BE2C (cell line): ENCODE measurements at places on chromosomes 11 and 22.
A peak's percentile ranks its signal among the peaks of the same experiment; 100 is the strongest.

GRCh38 chr11:35963911-35964310 is 20.0 kb downstream of the LDLRAD3 start:
- no peak for DNase-seq

DNA sequence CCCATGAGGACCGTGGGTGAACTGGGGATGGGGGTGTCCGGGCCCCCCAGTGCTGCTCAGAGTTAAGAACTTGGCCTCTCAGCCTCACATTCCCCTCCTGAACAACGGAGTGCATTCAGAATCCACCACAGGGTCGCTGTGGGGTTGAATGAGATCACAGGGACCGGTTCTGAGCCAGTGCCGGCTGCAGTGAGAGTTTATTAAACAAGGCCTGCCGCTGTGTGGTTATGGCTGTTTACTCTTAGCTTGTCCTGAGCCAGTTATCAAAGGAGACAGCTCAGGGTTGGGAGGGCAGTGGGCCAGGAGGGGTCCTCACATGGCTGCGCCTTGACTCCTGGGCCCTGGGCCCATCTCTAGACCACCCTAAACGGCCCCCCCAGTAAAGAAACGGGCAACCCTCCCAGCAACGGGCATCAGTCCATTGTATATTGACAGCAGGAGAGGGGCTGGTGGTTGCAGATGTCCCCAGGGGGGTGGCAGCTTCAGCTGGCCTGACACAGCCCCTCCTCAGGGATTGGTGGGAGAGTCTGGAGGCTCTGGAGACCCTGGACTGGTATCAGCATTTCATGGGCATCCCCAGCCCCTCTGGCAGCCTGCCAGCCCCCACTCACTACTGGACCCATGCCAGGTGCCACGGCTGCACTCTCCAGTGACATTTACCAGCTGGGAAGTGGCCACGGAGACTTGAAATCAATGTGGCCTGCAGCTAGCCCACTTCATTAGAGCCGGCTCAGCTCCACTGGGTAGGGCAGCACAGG is 15.1 kb upstream of the CABP7 start:
- peak; percentile 86 for DNase-seq

GRCh38 chr11:46526216-46527215 is 67.3 kb downstream of the AMBRA1 start:
- no peak for DNase-seq

- peak; percentile 81 for DNase-seq
Measured at GRCh38 chr11:124402326-124402922, 3.6 kb upstream of the OR8B3 start.

GRCh38 chr22:28950617-28951411 is 67.4 kb downstream of the ZNRF3 start:
- DNase-seq: no peak

GRCh38 chr11:80167766-80168165 is 726.9 kb upstream of the TENM4 start:
- DNase-seq: no peak
